Stimulated activated CD8-positive, alpha-beta memory T cell treated with anti-CD3 and anti-CD28 coated beads, Interleukin-7, amount 100 ng/mL, for 24 hours (primary cell): ENCODE measurements at places on chromosomes 12 and 14.

- no peak for DNase-seq
These were observed 5.4 kb upstream of the DCP1B start for GRCh38 chr12:2009623-2010022.

DNA sequence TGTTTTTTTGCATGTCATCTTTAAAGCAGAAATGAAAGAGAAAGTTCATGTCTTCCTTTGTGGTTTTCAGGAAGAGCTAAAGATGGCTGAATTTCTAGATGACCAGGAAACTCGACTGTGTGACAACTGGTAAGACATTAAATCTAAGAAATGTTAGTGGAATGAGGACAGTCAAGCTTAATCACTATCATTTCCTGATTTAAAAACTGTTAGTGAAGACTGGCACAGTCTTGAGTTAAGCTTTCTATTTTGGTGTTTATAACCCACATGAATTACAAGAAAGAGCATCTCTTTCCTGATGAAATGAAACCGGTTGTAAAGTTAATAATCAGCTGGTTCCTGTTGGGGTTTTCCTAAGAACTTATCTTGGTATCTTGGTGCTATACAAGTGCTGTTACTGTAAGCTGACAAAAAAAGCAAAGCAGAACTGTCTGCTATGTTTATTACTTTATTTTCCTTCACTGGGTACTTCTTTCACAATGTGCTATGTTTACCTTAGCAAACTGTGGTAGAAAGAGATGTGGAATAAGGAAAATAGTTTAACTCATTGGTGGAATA is 5.2 kb downstream of the TRAFD1 start:
- no peak for DNase-seq

GRCh38 chr12:57088354-57089270 is at the start of gene NAB2:
Gene NAB2 (plus strand): TSS chr12:57089114. CDS start chr12:57089272, 158 bp downstream.
- DNase-seq = peak; percentile 74

GRCh38 chr12:25384038-25384892 is 133.5 kb upstream of the KRAS start:
- no peak for DNase-seq

GRCh38 chr14:60512973-60513571 is 4.1 kb downstream of the SIX6 start:
- no peak for DNase-seq

DNA sequence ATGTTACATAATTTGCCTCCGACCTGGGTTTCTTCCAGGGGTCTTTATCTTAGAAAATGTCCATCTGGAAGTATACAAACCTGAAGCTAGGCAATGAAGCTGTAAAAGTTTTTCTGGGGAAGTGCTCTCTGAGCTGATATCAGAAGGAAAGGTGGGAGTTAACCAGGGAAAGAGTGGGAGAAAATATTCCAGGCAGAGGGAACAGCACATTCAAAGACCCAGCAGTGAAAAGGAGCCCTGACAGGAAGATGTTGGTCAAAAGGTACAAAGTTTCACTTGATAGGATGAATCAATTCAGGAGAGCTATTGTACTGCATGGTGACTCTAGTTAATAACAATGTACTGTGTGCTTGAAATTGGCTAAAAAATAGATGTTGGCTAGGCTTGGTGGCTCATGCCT is 17.8 kb upstream of the CIT start:
- no peak for DNase-seq

GRCh38 chr12:81800298-81801148 is 41.4 kb upstream of the PPFIA2 start:
- no peak for DNase-seq

GRCh38 chr12:88538697-88539096 is 41.6 kb downstream of the KITLG start:
- DNase-seq = no peak

GRCh38 chr12:53220694-53221202 is 11.3 kb downstream of the RARG start:
- no peak for DNase-seq

DNA sequence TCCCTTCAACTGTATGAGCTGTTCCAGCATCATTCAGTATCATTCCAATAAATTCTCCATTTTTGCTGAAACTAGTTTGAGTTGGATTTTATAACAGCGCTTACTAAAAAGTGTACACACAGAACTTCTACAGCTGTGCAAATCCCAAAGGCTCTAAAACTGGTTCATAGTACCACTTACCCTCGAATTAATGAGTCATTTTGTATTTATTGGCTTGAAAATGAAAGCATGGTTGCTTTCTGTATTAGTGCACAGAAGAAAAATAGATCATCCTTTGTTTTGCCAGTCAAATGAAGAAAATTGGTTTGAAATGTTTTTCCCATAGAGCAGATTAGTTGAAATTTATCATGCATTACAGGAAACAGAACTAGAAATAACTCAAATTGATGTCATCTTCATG is 268.3 kb upstream of the CPNE8 start:
- no peak for DNase-seq

DNA sequence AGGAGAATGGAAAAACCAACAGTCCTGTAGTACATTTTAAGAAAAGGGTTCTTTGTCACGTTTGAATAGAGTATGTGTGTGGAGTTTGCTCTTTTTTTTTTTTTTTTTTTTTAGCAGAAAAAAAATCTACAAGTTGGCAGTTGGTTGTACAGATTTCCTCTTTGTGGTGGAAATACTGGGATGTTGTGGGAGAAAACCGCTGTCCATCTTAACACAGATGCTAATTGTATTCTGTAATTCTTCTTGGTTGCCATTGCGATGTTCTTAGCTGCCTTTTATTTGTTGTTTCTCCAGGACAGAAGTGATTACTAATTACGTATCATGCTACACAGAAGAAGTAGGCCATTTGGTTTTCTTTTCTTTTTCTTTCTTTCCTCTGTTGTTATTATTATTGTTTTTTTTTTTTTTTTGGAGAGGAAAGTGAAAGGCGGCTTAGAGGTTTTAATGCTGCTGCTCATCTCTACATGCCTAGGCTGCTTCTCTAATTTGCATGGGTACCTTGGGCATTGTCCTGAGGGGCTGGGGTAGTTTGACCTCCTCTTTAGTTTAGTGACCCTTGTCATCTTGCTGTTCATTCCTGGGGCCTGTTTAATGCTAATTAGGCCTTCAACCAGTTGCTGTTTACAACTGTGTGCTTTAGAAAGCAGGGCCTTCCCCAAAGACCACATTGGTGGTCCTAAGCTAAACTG is 94.7 kb downstream of the TMTC2 start:
- no peak for DNase-seq

GRCh38 chr12:51797301-51797700 is 51.2 kb downstream of the FIGNL2 start:
- no peak for DNase-seq

DNA sequence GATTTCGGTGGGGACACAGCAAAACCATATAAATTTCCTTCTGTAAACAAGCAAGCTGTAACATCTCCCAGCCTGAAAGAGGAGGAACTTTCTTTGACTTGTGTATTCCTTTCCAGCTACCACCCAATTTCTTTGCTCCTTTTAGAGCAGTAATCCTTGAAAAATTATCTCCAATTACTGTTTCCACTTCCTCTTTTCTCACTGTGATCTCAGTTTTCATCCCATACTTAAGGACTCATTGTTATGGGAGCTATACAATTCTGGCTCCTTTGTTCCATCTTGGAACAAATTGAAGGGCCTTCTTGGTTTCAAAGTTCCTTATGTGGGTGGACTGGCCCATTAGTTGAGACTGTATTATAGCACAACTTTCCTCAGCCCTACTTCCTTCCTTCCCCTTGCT is 152.6 kb downstream of the AKAP6 start:
- no peak for DNase-seq

- no peak for DNase-seq
These were observed 180.5 kb upstream of the HMGA2 start for GRCh38 chr12:65643595-65644386.

DNA sequence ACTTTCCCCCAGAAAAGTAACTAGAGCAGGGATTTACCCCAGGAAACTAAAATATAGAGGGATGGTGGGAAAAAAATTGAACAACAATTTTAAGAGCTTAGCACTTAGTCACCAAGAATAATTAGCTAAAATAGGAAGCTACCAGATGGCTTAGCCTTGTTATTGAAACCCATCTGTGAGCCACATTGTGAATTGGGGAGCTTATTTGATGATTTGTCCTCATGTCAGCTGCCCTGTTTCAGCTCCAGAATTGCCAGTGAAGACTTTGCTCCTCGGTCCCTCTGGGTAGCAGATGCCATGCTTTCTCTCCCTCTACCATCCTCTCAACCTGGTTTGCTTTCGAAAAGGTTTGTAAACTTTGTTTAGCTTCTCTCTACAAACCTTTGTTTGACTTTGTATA is 67.7 kb upstream of the PTHLH start:
- DNase-seq = no peak
